Activated T-helper 1 cell treated with anti-CD3 and anti-CD28 coated beads, Interleukin-2, amount 50 U/mL, for 16 hours (primary cell): ENCODE measurements at places on chromosomes 12 and 14.

DNA sequence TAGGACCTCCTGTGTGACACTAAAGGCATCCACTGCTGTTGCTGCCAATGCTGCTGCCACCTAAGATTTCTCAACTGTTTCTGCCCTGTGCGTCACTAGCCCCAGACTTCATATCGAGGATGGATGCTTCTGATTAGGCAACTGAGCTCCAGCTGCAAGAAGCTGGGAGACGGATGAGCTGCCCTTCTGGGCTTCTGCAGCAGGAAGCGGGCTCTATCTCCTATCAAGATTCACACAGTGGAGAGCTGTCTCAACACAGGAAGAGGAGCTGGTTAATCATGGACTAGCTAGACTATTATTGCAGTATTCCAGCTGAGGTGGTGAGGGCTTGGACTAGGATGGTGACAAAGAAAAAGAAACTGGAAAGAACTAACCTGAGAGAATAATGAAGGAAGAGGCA lies 59.2 kb upstream of the PELI2 start:
- no peak for DNase-seq

GRCh38 chr14:31505411-31505810 lies 17.6 kb upstream of the GPR33 start:
- DNase-seq = no peak

DNA sequence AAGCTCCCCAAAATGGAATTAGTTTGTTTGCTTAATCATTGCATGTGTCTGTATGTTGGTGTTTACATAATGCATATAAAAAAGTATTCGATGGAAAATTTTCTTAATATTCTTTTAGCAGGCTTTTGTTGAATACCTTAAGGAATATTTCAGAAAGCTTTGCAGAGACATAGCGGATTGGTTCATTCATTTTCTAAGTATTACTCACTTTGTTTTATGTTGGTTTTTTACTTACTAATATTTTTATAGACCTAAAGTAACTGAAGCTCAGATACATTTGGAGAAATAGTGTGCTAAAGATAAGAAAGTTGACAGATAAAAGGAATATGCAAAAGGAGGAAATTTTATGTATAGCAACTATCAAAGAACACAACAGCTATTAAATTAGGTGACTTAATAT lies 191.0 kb downstream of the ERC1 start:
- no peak for DNase-seq

DNA sequence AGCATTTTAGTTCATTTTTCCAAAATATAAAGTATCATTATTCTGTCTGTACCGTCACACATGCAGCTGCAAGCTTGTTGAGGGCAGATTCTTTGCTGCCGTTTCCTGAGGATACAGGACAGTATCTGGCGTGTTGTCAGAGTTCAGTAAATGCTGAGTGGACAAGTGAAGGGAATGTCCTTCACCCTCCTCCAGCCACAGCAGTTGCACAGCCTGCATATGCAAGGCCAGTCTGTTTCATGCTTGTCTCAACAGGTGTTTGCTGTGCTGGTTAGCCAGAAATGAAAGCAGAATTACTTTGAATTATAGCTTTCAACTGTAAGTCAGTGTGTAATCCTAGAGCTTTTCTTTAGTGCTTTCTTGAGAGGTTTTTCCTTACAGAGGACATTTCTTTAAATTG lies 36.5 kb downstream of the TDP1 start:
- no peak for DNase-seq

GRCh38 chr12:129807136-129807535 lies 96.7 kb downstream of the TMEM132D start:
- no peak for DNase-seq

DNA sequence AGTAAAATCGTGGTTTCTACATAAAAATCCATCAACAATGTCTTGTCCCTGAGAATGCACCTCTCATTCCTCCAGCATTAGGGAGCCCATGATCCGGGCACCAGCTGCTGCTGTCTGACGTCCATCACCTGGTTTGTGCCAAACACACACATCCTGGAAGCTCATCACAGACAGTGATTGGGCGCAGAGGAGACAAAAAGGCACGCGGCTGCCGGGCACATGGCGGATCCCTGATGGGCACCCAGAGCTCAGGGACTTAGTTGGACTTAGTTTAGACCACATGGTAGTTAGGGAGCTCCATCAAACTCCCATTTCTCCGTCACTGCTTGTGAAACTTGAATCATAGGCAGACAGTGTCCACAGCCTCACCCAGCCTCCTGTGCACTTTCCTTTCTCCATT lies 1059.3 kb downstream of the TMEM121 start:
- no peak for DNase-seq

DNA sequence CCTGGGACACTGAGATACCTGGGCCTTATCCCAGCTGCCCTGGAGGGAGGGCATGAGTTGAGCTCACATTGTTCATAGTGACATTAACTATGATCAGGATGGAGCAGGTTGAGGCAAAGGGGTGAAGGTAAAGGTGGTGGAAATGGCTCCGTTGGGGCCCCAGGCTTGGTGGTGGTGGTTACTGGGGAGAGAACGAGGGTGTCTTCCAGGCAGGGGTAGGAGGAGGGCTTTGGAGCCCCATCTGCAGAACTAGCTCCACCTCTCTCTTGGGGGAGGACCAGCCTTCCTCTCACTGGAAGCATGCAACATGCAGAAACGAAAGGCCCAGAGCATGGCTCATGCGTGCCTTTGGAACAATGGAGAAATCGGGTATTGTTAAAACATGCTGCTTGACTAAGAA lies 217.0 kb downstream of the SLC41A2 start:
- no peak for DNase-seq

DNA sequence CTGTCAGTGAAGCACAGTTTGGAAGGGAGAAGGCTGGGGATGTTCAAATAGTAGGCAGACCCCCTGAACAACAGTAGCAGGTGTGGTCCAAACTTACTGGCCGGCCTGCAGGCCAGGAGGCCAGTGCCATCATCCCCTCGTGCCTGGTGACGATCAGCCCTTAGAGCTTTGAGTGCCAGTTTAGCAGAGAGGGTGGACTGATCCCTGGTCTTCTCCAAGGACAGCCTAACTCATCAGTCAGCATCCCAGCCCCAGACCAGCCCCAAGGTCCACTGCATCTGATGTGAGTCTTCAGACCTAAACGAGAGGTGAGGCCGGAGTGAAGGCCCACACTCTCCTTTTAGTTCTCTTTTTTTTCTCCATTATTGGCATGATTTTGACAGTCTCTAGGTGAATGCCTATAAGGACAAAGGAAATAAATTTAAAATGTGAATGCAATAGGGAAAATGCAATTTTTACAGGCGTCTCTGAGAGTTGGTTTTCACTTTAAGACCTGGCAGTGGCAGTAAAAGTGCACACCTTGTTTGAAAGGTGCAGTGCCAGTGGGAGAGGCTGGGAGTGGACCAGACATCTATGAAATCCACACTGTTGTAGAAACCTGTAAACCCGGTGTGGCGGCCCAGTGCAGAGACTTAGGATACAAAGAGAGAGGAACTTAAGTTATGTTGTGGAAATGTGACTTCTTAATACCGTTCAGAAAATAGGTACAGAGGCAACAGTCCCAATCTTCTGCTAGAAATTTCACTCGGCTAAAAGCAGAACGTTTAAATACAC lies 311.2 kb downstream of the CACNA1C start:
- no peak for DNase-seq

- DNase-seq = no peak
Observed at GRCh38 chr14:57847096-57847495, 18.8 kb downstream of the SLC35F4 start.

- no peak for DNase-seq
Observed at GRCh38 chr12:64145226-64145625, 76.9 kb downstream of the KICS2 start.

DNA sequence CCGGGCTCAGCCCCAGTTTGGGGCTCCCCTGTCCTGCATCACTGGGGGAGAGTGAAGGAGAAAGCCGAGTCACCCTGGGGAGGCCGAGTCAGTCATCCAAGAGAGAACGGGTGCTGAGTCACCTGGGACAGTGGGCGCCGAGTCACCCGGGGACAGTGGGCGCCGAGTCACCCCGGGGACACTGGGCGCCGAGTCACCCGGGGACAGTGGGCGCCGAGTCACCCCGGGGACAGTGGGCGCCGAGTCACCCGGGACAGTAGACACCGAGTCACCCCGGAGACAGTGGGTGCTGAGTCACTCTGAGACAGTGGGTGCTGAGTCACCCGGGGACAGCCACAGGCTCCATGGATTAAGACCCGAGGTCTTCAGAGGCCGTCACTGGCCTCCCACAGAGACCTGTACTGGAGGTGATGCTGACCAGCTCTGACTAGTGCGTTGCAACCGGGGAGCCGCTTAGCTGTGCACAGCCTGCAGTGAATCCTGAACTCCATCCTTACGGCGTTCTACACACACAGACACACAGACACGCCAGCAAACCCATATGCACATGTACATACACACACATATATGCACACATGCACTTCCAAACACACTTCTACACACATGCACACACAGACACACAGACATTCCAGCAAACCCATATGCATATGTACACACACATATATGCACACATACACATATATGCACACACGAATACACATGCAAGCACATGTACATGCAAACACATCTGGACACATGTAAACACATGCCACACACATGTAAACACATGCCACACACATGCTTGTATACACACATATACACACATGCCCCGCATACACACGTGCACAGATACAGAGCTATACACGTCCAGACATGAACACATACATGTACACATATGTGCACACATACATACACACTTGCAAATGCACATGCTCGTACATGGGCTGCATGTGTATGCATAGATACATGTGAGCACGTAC lies 64.9 kb upstream of the GALNT9 start:
- no peak for DNase-seq
